ENCODE measurements at places on chromosomes 2 and 18.

GRCh38 chr18:68229351-68229750, 485.6 kb downstream of the TMX3 start:
- DNase-seq: no peak

DNA sequence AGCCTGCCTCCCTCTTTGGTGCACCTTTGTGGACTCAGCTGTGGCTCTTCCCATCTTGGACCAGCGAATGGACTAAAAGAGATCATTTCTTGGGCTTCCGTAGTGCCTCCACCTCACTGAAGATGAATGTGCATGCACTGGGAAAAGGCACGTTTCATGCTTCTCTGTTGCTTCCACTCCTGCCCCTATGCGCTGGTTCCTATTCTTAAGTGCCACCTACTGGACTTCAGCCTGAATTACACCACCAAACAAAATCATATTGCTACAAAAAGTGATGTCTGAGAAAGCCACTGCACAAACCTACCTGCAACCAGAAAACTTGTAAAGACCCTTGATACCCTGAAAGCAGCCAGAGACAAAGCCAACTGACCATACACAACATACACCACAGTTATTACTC, 695.6 kb downstream of the TSN start:
- DNase-seq: no peak

DNA sequence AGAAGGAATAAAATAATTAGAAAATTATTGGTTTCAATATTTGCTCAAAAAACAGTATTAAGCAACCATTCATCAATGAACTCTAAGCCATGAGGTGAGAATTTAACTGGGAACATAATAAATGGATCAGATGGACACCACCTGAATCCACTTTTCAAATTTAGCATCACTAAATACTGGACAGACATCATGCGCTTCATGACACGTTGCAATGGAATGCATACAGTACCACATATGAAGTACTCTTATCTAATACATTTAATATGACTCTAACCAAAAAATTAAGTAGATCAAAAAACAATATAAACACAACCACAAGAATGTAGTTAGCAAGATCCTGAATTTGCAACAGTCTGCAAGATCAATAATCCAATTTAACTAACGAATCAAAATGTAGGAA, 76.6 kb downstream of the COBLL1 start:
- DNase-seq: no peak

DNA sequence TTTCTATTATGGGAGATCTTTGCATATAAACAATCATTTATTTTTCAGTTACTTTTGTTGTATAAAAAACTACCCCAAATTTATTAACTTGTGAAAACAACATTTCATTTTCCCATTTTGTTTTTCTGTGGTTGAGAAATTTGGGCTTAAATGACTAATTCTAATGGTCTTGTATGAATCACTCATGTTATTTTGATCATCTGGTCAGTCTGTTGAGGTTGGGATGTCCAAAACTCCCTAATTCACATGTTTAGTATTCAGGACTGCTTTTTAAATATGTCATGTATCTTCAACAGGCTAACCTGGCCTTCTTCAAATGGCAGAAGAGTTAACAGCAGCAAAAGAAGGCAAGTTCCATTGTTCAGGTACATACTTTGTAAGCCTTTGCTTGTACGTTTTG, 788.1 kb downstream of the TRIB2 start:
- peak; percentile 54 for DNase-seq

GRCh38 chr2:61272421-61273070, 110.6 kb downstream of the C2orf74 start:
- DNase-seq: peak; percentile 5

GRCh38 chr2:6308986-6309385, 556.7 kb downstream of the CMPK2 start:
- no peak for DNase-seq

GRCh38 chr2:70771446-70771845, 3.4 kb upstream of the ADD2 start:
- no peak for DNase-seq

DNA sequence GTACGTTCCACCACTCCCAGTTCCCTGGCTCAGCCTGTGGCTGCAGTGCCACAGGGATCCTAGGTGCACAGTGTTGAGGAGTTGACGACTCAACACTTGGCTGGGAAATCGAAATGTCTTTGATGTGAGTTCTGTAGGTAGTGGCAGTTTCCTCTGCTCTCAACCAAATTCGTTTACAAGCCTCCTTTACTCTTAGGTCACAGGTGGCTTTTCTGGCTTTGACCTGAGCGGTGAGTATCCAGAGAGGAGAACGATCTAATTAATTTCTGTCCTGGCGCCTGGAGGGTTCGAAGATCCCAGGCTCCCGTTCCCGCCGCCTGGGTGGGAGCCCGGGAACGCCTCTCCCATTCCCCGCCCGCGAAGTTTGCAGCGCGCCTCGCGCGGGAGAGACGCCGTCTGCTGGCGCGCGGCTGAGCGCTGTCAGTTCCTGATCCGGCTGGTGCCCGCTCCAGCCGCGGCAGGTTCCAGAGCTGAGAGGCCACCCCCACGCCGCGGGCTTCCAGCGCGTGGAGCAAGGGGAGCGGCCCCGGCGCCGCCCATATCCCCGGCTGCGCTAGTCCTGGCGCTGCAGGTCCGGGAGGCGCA, at the start of gene LAMA3:
LAMA3 (plus strand) TSS at position 423 of the 585 bp plus-strand sequence. CDS start 231 bp downstream, outside the sequence.
- peak; percentile 43 for DNase-seq

DNA sequence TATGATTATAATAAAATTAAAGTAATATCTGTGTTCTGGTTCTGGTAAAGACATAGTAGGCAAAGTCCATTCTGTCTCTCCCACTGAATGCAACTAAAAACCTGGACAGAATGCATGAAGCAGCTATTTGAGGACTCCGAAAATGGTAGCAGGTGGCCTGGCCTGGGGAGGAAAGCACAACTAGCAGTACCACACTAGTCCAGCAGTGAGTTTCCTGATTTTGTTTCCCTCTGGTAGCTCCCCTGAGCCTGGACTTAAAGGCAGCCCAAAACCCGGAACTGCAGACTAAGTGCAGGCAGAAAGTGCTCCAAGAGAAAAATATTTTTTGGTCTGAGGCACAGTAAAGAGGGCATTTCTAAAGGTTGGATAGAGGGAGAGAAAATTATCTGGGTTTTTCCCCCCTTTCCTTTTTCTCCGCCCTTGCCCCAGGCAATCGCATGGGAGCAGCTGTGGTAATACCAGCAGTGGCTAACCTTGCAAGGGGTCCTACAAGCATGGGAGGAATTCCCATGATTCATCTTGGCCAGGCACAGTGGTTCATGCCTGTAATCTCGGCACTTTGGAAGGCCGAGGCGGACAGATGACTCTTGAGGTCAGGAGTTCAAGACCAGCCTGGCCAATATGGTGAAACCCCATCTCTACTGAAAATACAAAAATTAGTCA, 32.3 kb downstream of the ASXL2 start:
- DNase-seq: peak; percentile 9

- no peak for DNase-seq
These were observed 10.0 kb downstream of the PRELID3A start for GRCh38 chr18:12417687-12418086.

DNA sequence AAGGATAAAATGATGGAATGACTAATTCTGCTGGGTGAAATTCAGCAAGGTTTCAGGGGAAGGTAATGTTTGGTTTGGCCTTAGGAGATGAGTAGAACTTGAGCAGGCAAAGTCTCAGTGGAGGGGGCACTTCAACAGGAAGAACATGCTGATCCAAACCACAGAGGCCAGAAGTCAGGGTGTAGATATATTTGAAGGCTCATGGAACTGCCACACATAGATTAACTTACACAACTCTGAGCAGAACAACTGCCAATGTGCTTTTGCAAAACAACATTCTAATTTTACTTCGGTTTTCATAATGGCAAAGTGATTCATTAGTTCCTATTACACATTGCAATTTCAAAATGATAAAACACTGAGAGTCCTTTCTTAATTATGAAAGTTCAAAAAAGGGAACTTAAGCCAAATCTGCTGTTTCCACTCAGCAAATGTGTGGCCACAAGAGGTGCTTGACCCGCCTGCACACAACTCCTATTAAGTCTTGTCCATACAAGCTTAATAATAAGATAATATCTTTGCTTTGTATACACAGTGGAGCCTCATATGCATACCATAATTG, 284.8 kb downstream of the MREG start:
- DNase-seq: peak; percentile 100

GRCh38 chr2:218291318-218292047, 820 bp downstream of the TMBIM1 start:
- no peak for DNase-seq

DNA sequence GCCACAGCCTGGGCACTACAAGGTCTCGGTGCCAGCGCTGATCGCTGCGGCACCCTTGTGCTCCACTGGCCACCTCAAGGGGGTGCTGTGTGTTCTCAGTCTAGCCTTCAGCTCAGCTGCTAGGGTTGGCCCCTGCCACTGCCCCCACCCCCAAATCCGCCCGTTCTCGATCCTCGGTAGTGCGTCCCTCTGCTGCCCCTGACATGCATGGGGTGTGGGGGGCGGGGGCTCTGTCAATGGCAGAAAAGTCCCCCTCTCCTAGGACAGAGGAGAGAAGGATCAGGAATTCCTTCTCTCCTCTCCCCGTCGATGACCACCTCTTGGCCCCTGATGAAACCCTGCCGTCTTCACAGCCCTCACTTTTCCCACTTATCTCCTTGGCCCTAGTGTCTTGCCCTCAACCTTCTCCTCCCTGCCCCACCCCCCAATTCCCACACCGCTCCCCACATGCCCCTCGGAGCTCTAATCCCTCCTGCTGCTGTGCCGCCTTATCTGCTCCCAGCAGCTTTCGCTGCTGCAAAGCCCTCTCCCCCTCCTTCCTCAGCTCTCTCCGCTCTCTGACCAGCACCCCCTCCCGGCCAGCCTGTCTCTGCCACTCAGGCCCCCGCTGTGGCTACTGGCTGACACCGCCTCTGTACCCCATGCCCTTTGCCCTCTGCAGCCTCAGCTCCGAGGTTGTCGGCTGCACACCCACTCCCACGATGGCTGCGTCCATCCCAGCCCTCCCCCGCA, 4.3 kb upstream of the ASIC4 start:
- peak; percentile 49 for DNase-seq

- DNase-seq: no peak
These were observed 331.1 kb downstream of the GULP1 start for GRCh38 chr2:188622601-188623260.

DNA sequence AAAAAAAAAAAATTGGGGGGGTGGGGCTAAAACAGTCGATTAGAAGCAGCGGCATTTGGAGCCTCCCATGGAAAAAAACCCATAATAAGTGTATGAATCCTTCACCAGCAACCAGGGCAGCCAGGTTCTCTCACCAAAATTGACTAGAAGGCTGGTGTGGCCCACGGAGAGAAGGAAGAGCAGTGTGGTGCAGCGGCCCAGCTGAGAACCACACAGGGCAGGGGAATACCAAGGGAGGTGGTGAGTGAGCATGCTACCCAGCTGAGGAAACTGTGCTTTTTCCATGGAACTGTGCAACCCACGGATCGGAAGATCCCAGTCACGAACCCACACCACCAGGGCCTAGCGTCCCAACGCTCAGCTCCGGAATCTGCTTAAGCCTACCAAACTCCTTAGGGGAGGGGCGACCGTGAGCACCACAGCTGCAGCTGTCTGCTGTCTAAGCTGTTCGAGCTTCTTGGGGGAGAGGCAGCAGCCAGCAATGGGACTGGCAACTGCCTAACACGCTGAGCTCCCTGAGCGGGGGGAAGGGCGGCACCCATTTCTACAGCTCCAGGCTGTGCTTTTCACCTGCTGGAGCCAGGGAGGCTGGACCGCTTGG, 1037.2 kb upstream of the ACVR2A start:
- DNase-seq: no peak

- DNase-seq: no peak
These were observed 22.7 kb downstream of the MPPE1 start for GRCh38 chr18:11885278-11885947.

GRCh38 chr2:196406-196805, 67.4 kb downstream of the SH3YL1 start:
- DNase-seq: no peak

DNA sequence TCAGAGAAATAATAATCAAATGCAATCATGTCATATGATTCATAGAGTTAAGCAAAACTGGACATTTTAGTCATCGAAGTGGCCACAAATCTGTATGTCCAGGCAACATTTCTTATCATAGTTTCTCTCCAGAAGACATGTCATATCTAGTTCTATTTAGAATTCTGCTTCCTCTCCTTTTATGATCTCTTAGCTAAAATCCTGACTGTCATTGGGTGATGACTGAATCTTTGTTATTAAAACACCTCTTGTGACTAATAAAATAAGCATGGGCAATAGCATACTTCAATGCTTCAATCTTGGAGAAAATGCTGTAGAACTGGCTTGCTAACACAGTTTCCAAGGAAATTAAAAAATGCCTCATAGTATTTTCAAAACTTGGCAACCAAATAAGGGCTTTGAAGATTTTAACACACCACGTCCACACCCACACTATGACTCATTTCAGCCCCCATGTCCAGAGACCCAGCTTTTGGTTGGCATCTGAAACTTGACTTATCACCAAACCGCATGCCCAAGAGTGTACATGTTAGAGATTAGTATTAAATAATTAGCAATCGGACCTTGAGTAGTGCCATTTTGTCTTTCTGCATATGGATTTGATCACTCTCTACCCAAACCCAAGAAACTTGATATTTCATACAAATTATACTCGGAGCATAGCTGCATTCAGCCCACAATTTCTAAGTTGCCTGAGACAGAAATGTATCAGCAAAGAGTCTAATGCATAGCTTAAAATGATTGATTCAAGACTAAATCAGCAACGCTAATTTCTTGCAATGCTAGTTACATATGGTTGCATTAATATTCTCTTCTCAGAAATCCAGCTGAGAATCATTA, 106.5 kb upstream of the ETAA1 start:
- DNase-seq: peak; percentile 82

DNA sequence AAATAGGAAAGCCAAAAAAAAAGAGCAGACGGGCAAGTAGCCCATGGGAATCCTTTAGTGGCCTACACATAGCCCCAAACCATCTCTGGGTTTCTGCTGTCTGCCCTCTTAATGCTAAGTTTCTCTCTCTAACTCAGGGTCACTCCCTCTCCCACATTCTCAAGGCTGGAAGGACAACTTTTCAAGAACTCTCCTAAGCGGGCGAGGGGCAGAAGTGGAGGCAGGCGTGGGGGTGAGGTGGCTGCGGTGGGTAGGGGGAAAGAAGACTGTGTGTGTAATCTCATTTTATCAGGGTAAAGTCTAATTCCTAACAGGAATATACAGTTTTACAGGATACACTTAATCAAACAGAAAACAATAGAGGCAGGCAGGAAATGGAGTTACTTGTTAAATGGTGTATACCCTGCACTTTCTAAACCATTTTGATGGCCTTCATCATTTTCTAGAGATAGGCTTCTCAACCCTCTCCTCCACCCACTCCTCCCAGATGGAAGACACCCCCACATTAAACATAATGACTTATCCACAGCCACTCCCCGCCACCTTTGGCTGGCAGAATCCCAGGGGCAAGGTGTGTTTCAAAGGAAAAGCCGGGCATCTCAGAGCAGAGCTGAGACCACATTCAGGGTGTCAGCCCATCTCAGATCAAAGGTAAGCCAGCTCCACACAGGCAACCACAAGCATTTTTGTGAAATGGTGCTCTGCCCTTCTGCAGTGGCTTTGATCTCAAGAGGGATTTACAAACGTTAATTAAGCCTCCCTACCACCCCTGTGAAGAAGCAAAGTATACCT, 6.8 kb downstream of the SMAD7 start:
- DNase-seq: no peak

- DNase-seq: peak; percentile 85
These were observed 9.4 kb upstream of the ITGB6 start for GRCh38 chr2:160209516-160209856.

- no peak for DNase-seq
These were observed 580.5 kb upstream of the NXPH2 start for GRCh38 chr2:139360654-139361053.

Data from HCEC 1CT (cell line).